ENCODE measurements at places on chromosomes 16 and 17.

DNA sequence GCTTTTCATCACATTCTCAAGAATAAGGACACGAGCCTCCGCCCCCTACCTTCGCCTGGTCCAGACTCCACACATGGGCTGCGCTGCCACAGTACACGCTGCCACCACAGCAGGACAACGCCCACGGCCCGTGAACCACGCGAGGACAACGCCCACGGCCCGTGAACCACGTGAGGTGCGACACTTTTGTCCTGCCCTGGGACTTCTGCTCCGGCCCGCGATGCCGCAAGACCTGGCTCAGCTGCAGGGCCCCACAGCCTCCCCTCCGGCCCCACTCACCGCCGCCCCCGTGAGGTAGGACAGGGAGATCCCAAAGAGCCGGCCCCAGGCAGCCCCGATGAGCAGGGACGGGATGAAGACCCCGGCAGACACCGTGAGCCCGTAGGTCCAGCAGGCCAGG is 5.9 kb upstream of the CCDC154 start:
- no peak for DNase-seq

DNA sequence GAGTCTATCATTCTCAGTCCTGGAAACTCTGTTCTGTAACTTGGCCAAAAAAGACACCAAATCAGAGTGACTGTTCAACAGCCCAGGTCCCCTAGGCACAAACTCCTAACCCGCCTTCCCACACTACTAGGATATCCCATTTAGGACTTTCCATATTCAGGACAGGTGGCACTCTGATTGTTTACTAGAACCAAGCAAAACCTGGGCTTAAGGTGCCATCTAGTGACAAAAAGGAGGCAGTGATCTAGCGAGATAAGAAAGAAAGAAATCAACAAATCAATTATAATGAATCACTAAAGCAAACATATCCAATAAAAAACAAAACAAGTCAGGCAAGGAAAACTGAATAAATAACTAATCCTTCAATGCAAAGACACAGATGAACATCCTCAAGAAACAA is 203.9 kb downstream of the CEP112 start:
- no peak for DNase-seq

DNA sequence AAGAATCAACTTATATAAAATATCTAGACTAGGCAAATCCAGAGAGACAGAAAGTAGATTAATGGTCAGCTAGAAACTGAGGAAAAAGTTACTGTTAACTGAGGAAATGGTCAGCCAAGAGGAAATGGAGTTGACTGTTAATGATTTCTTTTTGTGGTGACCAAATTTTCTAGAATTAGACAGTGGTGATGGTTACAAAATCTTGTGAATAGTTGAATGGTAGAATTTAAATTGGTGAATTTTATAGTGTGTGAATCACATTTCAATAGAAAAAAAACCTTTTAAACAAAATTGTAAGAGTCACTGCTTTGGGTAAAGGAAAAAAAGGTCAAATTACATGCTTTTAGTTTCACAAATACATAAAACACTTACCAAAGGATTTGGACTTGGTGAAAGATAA is 30.0 kb downstream of the APPBP2 start:
- no peak for DNase-seq

DNA sequence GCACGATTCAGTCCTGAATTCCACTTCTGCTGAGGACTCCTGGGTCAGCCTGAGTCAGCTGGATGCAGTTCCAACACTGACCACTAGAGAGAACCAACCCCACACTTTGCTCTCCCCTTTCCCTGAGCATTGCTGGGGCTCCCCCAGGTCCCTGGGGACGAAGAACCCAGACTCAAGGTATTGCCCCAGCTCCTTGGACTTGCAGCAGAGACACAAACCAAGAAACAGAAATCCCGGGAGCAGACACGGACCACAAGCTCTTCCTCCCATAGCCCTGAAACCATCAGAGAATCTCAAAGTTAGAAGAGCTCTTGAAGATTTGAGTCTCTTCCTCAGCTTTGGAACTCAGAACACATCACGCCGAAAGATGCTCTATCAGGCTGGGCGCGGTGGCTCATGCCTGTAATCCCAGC is 678 bp upstream of the GH1 start:
- no peak for DNase-seq

- DNase-seq: no peak
These were observed 145.6 kb upstream of the RCVRN start for GRCh38 chr17:10050597-10051101.

DNA sequence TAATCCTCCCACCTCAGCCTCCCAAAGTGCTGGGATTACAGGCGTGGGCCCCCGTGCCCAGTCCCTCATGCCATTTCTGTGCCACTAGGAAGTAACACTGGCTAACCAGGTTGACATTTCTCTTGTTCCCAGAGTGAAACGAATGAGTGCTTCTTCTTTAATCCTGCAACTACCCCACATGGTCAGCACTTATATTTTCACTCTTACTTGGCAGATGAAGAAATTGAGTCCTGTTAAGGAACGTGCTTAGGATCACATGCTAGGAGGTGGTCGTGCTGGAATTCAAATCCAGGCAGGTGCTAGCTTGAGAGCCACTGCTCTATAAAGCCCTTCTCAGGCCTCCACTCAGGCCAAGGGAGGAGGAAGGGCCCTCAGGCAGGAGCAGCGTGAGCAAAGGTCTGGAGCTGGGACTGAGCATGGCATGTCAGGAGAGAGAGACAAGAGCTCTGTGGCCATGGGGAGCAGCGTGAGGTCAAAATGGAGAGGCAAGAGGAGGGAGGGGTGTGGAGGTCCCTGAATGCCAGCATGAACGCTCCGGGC is 18.5 kb upstream of the RMI2 start:
- no peak for DNase-seq

- DNase-seq: no peak
These were observed 18.4 kb downstream of the PRSS54 start for GRCh38 chr16:58276346-58276951.

DNA sequence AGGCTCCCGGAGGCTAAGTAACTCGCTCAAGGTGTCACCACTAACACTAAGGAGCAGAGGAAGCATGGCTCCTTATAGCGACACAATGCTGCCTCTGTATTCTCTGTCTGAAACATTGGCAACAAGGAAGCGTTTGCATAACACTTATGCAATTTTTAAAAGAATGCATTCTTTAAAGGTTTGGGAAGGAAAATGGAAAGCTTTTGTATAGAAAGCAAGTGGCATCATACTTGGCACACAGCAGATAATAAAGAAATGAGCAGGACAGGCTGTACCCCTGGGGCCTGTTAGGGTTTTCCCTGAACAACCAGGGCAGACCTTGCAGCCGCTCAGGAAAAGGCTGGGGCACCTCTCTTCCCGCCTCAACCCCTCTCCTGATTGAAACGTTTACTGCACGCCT is 36.9 kb downstream of the PPL start:
- DNase-seq: no peak

- DNase-seq: no peak
These were observed 32.7 kb upstream of the LITAF start for GRCh38 chr16:11619327-11619851.

DNA sequence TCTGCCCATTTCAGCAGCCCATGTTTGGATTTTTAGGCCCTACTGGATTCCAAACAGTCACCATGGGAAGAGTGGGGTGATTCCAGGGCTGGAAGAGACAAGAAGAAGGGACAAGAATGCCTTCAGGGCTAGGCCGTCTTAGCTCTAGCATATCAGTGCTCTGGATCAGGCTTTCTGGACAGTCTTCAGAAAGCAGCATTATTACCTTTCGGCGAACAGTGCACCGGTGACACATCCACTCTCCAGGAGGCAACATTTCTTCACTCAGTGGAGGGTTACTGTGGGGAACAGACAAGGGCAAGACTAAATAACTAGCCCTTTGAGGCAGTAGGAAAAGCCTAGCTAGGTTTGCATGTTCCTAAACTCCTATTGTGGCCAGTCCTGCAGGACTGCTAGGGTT is 23.9 kb upstream of the DHRS13 start:
- DNase-seq: no peak

DNA sequence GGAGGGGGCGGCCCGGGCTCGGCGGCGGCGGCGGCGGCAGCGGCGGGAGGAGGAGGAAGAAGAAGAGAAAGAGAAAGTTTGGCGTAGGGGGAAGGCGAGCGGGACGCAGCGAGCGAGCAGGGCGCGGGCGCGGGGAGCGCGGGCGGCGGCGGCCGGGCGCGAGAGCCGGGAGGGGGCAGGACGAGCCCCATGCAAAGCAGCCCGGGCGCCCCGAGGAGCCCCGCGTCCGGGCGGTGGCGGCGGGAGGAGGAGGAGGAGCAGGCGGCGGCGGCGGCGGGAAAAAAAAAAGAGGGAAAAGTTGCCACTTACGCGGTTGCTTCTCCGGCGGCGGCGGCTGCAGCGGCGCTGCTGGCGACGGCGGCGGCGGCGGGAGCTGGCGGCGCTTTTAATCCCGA is 10.3 kb upstream of the ZFHX3 start:
- no peak for DNase-seq

Measured in esophagus squamous epithelium (tissue), 5 donors.